Activated T-cell treated with anti-CD3 and anti-CD28 coated beads, Interleukin-2, amount 50 U/mL, for 4 hours (primary cell): ENCODE measurements at places on chromosomes 1 and 21. TPM values are rescaled to one million over a fixed set of nuclear protein-coding genes. Genes with fewer than 3 reads are reported as not detected.

The GREM2 gene
- total RNA-seq: not detected

DNA sequence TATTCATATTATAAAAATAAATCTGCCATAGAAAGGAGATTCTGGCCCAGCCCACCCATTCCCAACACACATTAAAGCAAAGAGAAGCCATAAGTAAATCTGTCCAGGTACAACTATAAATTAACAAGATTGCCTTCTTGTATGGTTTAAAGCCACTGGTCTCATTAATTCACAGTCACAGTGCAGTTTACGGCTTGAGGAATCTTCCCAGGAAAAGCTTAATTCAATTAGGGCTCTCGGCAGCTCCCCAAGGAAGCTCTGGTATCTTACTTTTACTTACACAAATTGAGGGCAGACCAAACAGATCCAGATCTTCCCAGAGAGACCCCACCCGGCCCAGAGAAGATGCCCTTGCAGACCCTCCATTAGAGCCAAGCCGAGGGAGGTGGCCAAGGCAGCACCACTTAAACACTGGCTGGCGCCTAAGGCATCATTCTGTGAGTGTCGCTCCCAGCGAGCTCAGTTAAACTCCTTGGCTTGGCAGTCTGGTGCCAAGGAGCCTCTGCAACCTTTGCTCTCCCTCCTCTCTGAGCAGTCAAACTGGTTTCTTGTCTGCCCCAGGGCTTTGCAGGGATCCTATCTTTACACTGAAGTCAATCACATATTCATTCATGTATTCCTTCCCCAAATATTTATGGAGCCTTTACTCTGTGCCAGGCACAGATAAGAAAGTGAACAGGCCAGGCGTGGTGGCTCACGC is 10.7 kb downstream of the SLC9A1 start:
- no peak for DNase-seq

- DNase-seq: no peak
These were observed 142.1 kb upstream of the COL11A1 start for GRCh38 chr1:103250441-103250861.

- no peak for DNase-seq
These were observed 30.2 kb downstream of the RRAGC start for GRCh38 chr1:38829368-38829767.

The DEPDC1 gene
- total RNA-seq: 0.20 TPM

GRCh38 chr1:70083519-70083918 is 121.9 kb downstream of the LRRC40 start:
- no peak for DNase-seq

The IL12RB2 gene
- total RNA-seq: 75.9 TPM

The PM20D1 gene
- not detected for total RNA-seq

The S100A7A gene
- not detected for total RNA-seq

The ABCA4 gene
- total RNA-seq: not detected

The RIMS3 gene
- total RNA-seq: 0.57 TPM

The NBPF11 gene
- 5.1 TPM for total RNA-seq

- no peak for DNase-seq
These were observed 396.0 kb upstream of the USP24 start for GRCh38 chr1:55611123-55611522.

The RORC gene
- 3.7 TPM for total RNA-seq

The HCRTR1 gene
- total RNA-seq: not detected

The RBM11 gene
- total RNA-seq: 2.1 TPM

The KPRP gene
- not detected for total RNA-seq

- no peak for DNase-seq
These were observed 18.0 kb downstream of the SLC2A7 start for GRCh38 chr1:9008236-9008635.

DNA sequence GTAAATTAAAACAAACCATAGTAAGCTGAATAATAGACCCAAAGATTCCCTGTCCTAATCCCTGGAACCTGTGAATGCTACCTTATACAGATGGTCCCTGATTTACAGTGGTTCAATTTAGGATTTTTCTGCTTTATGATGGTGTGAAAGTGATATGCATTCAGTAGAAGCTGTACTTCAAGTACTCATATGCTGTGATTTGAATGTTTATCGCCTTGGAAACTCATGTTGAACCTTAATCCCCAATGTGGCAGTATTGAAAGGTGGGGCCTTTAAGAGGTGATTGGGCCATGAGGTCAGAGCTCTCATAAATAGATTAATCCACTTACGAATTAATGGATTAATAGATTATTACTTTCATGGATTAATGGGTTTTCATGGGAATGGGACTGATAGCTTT is 10.6 kb upstream of the RRP15 start:
- no peak for DNase-seq

GRCh38 chr1:192225266-192225665 is 67.0 kb downstream of the RGS18 start:
- DNase-seq: no peak

DNA sequence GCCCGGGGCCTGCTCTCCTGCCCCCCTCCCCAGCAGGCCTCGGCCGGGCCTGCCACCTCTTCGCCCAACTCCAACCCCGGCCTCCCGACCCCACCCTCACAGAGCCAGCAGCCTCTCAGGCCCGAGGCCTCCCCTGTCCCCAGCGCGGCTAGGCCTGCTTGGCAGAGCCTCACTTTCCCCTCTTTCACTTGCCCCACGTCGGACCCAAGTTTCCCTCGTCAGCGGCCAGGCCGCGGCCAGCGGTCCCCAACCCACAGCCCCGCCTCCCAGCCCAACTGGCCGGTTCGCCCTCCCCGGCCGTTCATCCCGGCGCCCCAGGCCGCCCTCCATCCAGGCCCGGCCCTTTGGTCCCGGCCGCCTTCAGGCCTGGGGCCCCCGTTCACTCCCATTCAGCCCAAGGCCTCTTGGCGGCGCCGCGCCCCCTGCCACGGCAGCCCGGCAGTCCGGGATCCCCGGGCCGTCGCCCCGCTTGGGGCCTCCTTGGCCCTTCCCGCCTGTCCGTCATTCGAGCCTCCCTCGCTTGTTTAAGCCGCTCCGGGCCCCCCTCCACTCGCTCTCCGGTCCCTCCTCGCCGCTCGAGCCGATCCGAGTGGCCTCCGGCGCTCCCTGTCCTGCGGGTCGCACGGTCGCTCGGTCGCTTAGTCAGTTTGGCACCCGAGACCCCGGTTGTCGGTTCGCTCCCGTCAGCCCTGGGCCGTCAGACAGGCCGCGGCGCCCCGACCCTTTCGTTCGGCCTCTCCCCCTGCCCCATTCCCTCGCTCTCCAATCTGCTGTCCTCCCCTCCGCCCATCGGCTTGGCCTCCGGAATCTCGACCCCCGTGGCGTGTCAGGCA is 1.4 kb downstream of the LRRC41 start:
- peak; percentile 41 for DNase-seq

DNA sequence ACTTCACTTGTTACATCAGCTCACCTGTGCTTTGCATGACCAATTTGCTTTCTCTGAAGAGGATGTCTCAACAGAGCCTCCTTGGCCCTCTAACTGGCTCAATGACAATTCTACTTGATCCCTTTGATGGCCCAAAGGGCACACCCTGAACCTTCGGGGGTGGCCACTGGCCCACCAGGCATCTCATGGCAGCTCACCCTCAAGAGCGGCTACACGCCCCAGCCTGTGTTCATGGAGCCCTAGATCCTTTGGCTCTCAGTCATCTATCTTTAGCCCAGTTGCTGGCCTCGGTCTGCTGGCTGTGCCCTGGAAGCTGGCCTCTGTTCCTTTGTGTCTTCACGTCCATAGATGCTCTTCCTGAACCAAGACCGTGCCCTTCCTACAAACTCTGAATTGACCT is 476.7 kb downstream of the NPHP4 start:
- no peak for DNase-seq

The CFAP74 gene
- not detected for total RNA-seq

The PLA2G2A gene
- total RNA-seq: not detected

The TRIM46 gene
- 4.4 TPM for total RNA-seq

The AIRE gene
- total RNA-seq: not detected

GRCh38 chr1:20742671-20743070 is 10.2 kb upstream of the SH2D5 start:
- DNase-seq: no peak

DNA sequence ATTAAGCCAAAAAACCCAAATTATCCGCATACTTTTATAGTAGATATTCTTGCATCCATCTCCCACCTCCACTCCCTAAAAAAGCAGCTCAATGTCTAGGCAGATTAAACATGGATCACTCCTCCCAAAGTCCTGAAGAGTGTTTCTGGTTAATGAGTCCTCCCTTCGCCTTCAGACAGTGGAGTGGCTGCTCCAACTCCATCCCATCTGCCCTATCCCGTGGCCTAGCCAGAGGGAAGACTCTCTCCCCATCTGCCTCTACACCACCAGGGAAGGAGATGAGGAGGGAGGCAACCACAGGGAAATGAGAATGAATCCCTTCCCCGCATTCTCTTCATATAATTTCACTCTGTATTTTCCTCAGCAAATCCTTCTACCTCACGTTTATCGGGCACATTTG is 103.8 kb downstream of the SLC45A1 start:
- DNase-seq: no peak

DNA sequence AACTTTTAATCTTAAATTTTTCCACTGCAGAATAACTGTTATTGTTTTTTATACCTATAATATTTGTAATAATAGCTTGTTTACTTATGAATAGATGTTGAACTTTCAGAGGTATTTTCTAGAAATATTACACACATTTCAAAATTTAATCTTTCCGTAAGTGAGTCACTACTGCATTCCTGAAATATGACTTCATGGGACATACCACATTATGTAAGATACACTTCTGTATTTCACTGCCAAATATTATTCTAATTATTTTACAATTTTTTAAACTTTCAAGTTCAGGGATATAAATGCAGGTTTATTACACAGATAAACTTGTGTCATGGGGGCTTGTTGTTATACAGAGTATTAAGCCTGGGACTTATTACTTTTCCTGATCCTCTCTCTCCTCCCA is 2220.5 kb downstream of the NCAM2 start:
- no peak for DNase-seq

- no peak for DNase-seq
These were observed 2.2 kb downstream of the ZNF436 start for GRCh38 chr1:23367451-23367790.

DNA sequence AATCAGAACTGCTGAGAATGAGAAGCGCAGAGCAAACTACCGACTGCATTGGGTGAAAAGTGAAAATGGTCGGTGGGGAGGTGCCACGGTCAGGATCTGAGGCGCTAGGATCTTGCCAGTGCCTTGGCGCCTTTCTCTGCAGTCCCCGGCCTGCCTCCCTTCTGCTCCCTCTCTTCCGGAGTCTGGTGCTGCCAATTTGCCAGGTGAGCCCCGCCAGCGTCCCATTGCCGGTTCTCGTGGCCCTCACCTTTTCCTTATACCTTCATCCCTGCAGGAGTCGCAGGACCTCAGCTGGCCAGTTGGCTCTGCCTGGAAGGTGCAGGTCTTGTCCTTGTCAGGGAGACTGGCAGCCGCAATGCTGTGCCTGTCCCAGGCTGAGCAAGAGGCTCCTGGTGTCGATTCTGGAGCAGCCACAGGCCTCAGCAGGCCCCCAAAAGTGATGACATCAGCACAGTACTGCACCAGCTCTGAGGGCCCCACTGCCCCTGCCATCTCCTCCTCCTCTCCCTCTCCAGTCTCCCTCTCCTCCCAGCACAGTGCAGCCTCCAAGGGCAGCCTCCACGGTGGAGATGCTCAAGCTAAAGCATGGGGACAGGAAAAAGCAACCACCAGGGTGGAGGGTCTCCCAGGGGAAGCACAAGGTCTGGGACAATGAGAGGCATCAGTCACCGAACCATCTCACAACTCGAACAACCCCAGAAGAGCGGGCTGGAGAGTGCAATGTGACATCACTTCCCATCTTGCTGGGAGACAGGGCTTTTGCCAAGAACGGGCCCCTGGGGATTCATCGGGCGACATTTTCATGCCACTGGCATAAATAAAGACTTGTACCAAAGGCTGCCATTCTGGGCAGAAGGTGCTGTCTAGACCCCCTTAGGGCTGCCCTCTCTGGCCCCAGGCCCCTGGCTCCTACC is 37.1 kb upstream of the H6PD start:
- DNase-seq: no peak

GRCh38 chr1:180503280-180503862 is 994 bp upstream of the ACBD6 start:
- DNase-seq: no peak

- DNase-seq: no peak
These were observed 21.5 kb downstream of the RPL5 start for GRCh38 chr1:92853299-92853698.

The NCAM2 gene
- not detected for total RNA-seq

- no peak for DNase-seq
These were observed 29.8 kb upstream of the ETV3 start for GRCh38 chr1:157168015-157168414.

The RGS4 gene
- total RNA-seq: not detected

DNA sequence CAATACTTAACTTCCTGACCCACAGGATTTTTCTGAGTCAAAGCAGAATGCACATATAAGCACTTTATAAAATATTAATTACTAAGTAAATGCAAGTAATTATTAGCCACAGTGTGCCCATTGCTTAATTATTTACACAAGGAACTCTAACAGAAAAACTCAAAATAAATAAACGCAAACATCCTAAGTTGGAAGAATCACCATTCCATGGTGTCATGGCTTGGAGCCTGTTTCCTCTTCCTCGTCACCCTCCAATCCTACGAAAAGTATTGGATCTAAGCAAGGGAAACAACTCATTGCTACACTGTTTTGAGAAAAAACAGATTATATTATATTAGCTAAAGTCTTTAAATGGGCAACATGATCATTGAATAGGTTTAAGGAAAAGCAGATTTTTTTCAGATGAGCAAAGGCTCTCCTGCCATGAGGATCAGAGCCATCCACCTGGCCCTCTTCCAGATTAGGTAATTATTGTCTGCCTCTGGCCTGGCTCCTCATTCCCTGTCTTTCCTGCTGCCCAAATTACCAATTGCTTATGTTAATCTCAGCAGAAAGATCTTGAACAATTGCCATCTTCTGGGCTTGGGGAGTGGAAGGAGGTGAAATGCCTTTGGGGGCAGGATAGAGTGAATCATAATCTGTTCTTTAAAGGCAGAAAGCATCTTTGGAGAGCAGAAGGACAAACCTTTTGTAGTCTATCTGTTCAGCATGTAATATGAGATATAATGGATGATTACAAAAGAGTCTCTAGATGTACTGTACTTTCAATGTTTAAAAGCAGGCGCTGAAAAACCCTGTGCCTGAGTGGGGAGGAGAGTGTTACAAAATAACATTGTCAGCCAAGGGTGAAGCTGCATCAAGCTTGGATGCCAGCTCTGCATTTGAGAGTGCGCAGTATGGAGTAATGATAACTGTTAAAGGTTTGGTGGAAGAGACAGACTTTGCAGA is 121.2 kb downstream of the DUSP10 start:
- no peak for DNase-seq

The ELAVL4 gene
- not detected for total RNA-seq

DNA sequence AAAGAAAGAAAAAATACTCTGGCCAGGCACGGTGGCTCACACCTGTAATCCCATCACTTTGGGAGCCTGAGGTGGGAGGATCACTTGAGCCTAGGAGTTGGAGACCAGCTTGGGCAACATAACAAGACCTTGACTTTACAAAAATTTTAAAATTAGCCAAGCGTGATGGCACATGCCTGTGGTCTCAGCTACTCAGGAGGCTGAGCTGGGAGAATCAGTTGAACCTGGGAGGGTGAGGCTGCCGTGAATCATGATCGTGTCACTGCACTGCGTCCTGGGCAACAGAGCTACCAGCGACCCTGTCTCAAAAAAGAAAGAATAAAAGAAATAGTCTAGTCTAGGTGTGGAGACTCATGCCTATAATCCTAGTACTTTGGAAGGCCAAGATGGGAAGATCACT is 22.3 kb downstream of the RRP1B start:
- DNase-seq: no peak

- DNase-seq: no peak
These were observed 11.8 kb upstream of the KIAA0040 start for GRCh38 chr1:175204330-175204729.

The RAB42 gene
- not detected for total RNA-seq
